ENCODE measurements at places on chromosomes 1 and 21.

- no peak for DNase-seq
These were observed 95.8 kb downstream of the OBSCN start for GRCh38 chr1:228303596-228303995.

- no peak for DNase-seq
These were observed 15.4 kb upstream of the GUCA2B start for GRCh38 chr1:42137766-42138165.

GRCh38 chr1:53196017-53196484 lies 573 bp upstream of the CPT2 start:
- DNase-seq, result no peak

- no peak for DNase-seq
These were observed 9.6 kb downstream of the TAGLN2 start for GRCh38 chr1:159915571-159916241.

DNA sequence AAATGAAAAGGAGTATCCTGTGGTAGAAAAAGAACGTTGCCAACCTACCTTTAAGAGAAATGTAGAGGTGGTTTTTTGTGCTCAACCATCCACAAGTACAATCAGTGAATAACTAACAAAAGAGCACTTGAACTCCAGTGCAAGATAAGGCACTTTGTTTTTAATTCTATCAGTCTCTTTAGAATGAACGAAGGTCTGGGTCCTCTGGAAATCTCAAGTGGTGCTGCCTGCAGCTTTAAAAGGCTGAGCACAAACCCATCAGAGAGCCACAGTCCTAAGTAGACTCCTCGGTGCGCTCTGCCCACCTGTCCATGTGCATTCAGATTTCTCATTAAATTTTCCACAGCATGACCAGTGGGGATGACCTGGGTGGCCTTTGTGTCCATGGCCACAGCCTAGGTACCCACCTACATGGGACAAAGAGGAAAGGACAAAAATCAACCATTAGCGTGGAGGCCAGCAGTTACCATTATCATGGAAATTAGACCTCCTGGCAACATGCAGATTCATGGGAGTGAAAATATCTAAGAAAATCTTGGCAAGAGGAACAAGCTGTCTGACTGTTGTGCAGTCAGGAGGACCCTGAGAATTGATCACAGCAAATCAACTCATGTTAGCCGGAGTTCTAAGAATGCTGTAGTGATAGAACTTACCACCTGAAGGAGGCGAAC lies 9.4 kb downstream of the TRIM45 start:
- no peak for DNase-seq

DNA sequence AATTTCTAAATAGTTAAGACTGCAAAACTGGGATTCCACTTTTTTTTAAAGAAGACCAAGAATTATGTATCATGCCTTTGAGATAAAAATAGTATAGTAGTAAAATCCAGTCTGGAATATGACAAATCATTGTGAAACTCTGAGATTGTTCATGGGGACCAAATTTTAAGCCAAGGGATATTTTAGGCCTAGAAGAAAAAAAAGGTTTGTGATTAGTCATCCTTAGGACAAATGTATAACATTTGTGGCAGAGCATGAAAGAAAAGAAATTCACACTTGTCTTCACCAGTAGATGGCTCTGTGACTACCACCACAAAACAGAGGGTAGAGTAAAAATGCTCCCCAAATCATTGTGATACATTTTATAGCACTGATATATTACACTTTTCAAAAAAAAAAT lies 226.1 kb downstream of the KCTD3 start:
- DNase-seq, result no peak

DNA sequence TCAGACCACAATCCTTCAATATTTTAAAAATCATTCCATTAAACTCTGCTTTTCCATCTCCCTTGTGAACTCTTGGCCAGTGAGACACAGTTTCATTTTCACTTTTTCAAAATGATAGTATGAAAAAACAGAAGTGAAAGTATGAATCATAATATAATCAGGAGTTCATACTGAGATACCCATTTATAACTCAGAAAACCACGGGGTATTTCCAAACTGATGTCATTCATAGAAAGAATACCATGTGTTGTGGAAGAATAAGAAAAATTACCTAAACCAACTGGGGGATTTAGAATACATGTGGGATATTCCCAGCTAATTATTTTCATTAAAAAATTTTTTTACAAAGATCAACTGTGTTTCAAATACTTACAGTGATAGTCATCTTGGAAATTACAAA lies 149.9 kb downstream of the MRPL39 start:
- no peak for DNase-seq

Measured in activated T-helper 1 cell treated with anti-CD3 and anti-CD28 coated beads, Interleukin-12 subunit alpha, Interleukin-12 subunit beta, Interleukin-2, Interleukin-4 antibody, amounts not matched to agents 30 ng/mL and 10 ng/mL and 1 ng/mL, durations not matched to agents 14 hours and 24 hours and 36 hours (primary cell).